ENCODE measurements at places on chromosomes 12 and 14. TPM values are rescaled to one million over a fixed set of nuclear protein-coding genes. Genes with fewer than 3 reads are reported as not detected.

EXOC3L4 gene
- total RNA-seq = under 0.01 TPM

MAP3K9 gene
- total RNA-seq = under 0.01 TPM

GRIN2B gene
- total RNA-seq = 0.19 TPM

AQP2 gene
- not detected for total RNA-seq

Data from regular cardiac myocyte (primary cell).